Thyroid gland (tissue), 4 donors: ENCODE measurements at places on chromosomes 1 and 21.

DNA sequence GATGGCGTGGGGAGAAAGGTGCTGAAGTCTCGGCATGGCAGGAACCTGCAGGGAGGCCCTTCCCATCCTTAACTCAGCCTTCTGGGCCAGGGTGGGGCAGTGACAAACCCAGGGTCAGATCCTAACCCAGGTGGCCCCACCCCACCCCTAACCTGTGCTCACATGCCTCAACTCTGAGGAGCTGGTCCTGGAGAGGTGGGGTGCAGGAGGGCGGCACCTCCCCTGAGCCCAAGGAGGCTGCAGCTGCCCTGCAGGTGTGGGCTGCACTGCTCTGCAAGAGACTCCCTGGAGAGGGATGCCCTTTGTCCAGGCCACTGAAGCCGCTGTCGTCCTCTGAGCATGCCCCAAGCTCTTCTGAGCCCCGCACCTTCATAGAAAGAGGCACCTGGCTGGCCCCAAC, 15.2 kb upstream of the ADAMTSL4 start:
- H3K4me1 ChIP-seq = peaks cover 22% of the 10 kb centered on the region
- no peaks in the 10 kb centered on the region for H3K36me3 ChIP-seq
- no peaks in the 10 kb centered on the region for H3K27me3 ChIP-seq
- no peak overlapping the region for H3K27ac ChIP-seq

GRCh38 chr1:202935844-202936243, 8.8 kb upstream of the KLHL12 start:
- H3K27ac ChIP-seq = no peak overlapping the region
- no peaks in the 10 kb centered on the region for H3K4me1 ChIP-seq
- no peak overlapping the region for H3K4me3 ChIP-seq
- no peaks in the 10 kb centered on the region for H3K27me3 ChIP-seq
- no peak for DNase-seq
- H3K36me3 ChIP-seq = peaks cover 9% of the 10 kb centered on the region

DNA sequence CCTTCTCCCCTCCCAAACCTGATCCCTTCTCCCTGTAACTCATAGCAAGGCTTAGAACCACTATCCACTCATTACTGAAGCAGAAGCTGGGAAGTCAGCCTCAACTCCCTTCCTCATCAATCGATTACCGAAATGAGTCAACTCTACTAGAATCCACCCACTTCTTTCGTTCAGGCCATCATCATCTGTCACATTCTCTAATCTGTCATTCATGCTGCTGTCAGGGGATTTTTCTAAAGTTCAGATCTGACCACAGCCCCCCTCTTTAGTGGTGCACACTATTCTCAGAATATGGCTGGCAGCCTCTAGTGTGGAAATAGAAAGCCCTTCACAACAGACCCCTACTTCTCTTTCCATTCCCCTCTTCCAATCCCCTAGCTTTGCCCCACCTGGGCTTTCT, 5.1 kb downstream of the NT5C1A start:
- DNase-seq = no peak
- H3K27ac ChIP-seq = no peak overlapping the region
- H3K27me3 ChIP-seq = no peaks in the 10 kb centered on the region

GRCh38 chr21:39196838-39197237, 13.6 kb upstream of the PSMG1 start:
- H3K27me3 ChIP-seq = no peaks in the 10 kb centered on the region
- peaks cover 3% of the 10 kb centered on the region for H3K4me1 ChIP-seq
- DNase-seq = no peak
- no peak overlapping the region for H3K27ac ChIP-seq

DNA sequence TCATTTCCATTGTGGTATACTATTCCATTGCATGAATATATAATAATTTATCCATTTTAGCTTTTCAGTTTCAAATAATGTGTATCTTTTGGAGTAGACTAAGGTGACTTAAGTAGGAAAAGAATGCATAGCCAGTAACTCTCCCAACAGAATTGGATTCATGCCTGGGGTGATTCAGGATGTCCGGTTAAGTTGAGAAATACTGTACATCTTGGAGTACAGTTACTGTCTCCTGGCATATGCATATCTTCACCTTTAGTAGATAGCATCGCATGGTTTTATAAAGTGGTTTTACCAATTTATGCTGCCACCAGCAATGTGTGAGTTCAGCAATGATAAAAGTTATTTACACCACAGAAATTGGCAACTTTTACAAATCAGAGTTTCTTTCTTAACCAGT, 18.6 kb upstream of the SLC6A9 start:
- H3K4me1 ChIP-seq = no peaks in the 10 kb centered on the region
- no peaks in the 10 kb centered on the region for H3K27me3 ChIP-seq
- no peak overlapping the region for H3K4me3 ChIP-seq
- no peak for DNase-seq
- no peak overlapping the region for H3K27ac ChIP-seq

- H3K27me3 ChIP-seq = no peaks in the 10 kb centered on the region
- no peak overlapping the region for H3K27ac ChIP-seq
- no peaks in the 10 kb centered on the region for H3K36me3 ChIP-seq
- H3K4me1 ChIP-seq = no peaks in the 10 kb centered on the region
- DNase-seq = no peak
These were observed 39.7 kb upstream of the KCNA3 start for GRCh38 chr1:110714374-110714995.

GRCh38 chr1:215076322-215076721, 6.2 kb upstream of the KCNK2 start:
- no peaks in the 10 kb centered on the region for H3K36me3 ChIP-seq
- H3K27me3 ChIP-seq = no peaks in the 10 kb centered on the region
- H3K4me1 ChIP-seq = no peaks in the 10 kb centered on the region
- DNase-seq = peak; percentile 47
- H3K4me3 ChIP-seq = no peak overlapping the region
- H3K27ac ChIP-seq = no peak overlapping the region

DNA sequence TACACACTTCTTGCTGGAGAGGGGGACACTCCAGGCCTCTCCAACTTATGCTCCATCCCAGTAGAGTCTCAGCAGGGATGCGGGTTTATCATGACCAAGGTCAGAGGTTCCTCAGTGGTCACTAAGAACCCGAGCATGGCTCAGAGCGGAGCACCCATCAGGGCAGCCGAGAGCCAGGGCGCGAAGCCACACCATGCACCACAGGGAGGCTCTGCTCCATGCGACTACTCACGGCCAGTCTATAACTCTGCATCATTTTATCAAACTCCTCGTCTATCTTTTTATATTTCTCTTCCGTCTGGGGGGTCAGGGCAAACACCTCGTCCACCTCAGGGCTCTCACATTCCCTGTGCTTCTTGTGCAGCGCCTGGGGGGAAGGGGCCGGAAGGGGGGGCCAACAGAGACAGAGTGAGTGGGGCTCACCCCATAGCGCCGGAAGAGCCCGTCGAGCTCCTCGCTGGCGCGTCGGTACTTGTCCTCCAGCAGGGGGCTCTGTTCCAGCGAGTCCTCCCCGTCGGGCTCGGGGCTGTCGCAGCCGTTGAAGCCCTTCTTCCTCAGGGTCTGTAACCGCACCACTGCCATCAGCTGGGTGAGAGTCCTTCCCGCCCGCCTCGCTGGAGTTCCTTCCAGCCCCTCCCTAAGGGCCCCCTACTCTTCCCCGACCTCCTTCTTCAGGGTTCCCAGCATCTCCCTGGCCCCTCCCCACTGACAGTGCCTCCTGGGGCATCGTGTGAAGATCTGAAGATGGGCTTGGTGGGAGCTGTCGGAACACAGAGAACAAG, 20.0 kb downstream of the MEF2D start:
- no peak overlapping the region for H3K4me3 ChIP-seq
- H3K4me1 ChIP-seq = peaks cover 43% of the 10 kb centered on the region
- no peak overlapping the region for H3K27ac ChIP-seq
- no peaks in the 10 kb centered on the region for H3K27me3 ChIP-seq

DNA sequence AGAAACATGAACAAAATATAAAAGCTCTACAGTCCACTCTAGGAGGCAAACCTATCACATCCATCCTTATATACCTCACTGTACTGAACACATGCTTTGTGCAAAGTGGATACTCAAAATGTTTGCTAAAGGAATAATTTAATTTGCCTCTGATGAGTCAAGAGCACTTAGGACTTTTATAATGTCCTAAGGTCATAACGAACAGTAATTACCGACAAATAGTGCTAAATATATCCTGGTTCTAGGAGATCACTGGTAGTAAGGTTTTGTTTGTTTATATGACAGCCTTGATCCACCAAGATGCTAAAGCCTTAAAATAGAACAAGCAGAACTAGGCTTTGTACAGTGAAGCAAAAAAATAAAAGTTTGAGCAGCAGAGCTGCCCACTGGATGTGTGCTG, 70.6 kb downstream of the GADD45A start:
- H3K4me1 ChIP-seq = peaks cover 47% of the 10 kb centered on the region
- no peaks in the 10 kb centered on the region for H3K27me3 ChIP-seq
- no peak overlapping the region for H3K4me3 ChIP-seq
- no peak for DNase-seq

DNA sequence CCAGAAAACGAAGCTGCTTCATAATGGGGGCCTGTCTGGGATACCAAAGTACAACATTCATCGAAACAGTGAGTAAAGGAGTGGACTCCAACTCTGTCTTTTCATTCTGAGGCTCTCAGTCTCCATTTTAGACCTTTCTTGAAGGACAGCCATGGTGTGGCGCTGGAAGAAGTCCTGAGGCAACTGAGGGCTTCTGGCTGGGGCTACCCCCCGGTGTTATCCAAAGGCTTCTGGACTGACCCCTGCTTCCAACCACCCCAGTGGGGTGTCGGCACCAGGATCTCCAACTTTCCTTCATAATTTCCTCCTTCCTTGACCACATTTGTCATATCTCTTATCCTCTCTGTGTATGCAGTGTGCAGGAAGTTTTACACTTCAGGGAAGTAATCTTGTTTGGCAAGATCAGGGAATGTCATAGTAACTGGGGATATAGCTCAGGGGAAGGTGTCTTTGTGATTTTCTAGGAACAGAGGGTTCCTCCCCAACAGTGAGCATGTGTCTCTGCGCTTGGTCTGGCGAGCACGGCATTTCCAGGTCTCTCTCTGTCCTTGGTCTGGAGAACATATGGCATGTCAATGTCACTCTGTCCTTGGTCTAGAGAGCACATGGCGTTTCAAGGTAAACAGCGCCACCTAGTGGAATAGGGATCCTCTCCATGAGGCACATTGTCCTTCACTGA, 19.4 kb upstream of the BSDC1 start:
- no peaks in the 10 kb centered on the region for H3K36me3 ChIP-seq
- no peak overlapping the region for H3K4me3 ChIP-seq
- no peak overlapping the region for H3K27ac ChIP-seq
- DNase-seq = peak; percentile 65
- H3K4me1 ChIP-seq = peaks cover 5% of the 10 kb centered on the region

DNA sequence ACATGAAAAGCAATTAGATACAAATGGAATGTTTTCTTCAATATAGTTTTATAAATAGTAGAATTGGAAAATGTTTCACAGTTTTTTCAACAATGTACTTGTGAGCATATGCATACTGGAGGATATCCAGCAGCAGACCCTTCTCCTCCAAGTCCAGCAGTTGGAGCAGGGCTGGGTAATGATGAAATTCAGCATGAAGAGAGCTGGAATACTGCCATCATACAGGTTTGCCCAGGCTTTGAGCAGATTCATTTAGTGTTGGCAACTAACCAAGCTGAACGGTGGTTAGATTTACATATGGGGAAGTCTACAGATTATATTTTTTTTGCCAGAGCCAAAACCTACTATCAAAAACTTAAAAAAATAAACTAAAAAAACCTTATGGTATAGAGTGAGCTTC, 38.3 kb downstream of the WDR3 start:
- H3K27ac ChIP-seq = no peak overlapping the region
- no peaks in the 10 kb centered on the region for H3K27me3 ChIP-seq
- no peak overlapping the region for H3K4me3 ChIP-seq
- no peaks in the 10 kb centered on the region for H3K36me3 ChIP-seq
- DNase-seq = no peak
- peaks cover 3% of the 10 kb centered on the region for H3K4me1 ChIP-seq

DNA sequence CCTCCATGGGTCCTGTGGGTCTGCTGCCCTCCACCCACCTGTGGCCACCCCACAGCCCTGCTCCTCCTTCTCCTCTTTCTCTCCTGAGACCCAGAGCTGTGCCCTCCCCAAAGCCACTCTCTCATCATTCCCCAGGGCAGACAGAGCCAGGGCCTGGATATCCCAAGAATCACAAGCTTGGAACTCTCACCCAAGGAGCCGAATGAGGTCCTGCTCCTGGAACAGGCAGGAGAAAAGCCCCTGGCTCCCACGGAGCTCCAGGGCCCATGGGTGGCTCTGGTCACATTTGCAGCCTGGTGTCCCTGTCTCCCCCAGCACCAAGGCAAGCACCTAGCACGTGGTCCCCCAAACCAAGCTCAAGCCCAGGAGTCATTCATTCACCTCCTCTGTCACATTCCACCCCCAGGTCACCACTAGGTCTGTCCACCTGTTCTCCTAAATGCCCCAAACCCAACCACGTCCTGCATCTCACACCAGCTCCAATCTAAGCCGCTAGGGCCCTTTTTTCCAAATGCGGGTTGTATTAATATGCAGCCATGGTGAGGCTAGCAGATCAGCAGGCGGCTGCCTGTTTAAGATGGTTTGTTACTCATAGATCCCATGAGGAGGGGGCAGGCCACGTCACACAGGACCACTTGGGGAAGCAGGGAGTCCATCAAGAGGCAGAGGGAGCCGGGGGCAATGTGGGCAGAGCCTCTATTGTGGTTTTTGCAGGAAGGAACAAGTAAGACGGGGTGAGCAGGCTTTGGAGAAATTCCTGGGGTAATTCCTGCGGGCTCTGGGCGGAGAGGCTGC, 215.5 kb upstream of the VAMP3 start:
- no peaks in the 10 kb centered on the region for H3K27me3 ChIP-seq
- H3K4me3 ChIP-seq = no peak overlapping the region
- H3K36me3 ChIP-seq = no peaks in the 10 kb centered on the region
- no peak overlapping the region for H3K27ac ChIP-seq
